Placental pericyte (primary cell): ENCODE measurements at places on chromosomes 4 and X. TPM values are rescaled to one million over a fixed set of nuclear protein-coding genes. Genes with fewer than 3 reads are reported as not detected.

ZCCHC4 gene
- total RNA-seq: 10.1 and 13.7 TPM in 2 replicates

ADAM29 gene
- not detected in 2 replicates for total RNA-seq

TSPAN6 gene
- total RNA-seq: 23.4 and 25.8 TPM in 2 replicates

TMPRSS11E gene
- not detected in 2 replicates for total RNA-seq
